NCI-H82 (cell line): ENCODE measurements at places on chromosomes 11 and 22.
A peak's percentile ranks its signal among the peaks of the same experiment; 100 is the strongest.

DNA sequence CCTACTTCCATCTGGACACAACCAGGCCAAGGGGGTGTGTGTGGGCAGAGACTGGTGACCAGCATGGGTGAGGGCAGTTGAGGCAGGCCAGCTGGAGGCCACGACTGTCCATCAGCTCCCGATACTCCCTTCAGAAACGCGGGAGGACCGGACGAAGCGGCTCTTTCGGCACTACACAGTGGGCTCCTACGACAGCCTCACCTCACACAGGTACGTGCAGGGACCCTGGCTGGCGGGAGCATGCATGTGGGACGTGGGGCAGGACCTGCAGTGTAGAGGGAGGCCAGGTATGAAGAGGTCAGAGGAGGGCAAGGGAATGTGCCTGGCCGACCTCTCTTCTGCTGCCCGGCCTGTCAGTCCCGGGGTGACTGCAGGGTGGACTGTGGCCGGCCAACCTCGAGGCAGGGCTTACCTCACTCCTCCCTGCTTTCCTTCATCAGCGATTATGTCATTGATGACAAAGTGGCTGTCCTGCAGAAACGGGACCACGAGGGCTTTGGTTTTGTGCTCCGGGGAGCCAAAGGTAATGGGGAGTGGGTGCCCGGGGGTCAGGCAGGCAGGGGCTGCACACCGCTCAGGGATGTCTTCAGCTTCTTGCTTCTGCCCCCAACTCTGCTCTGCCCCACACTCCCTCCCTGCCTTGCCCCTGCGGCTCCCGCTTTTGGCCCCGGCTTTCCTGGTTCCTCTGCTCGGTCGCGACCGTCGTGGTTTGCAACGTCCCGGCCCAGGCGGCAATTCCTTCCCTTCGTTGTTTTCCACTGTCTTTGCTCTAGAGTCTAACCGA is 31.3 kb downstream of the SHANK3 start:
- no peak for DNase-seq

GRCh38 chr22:45211435-45211834 is 29.3 kb downstream of the KIAA0930 start:
- no peak for DNase-seq

- no peak for DNase-seq
Observed at GRCh38 chr11:69919659-69920344, 100.6 kb upstream of the FGF3 start.

DNA sequence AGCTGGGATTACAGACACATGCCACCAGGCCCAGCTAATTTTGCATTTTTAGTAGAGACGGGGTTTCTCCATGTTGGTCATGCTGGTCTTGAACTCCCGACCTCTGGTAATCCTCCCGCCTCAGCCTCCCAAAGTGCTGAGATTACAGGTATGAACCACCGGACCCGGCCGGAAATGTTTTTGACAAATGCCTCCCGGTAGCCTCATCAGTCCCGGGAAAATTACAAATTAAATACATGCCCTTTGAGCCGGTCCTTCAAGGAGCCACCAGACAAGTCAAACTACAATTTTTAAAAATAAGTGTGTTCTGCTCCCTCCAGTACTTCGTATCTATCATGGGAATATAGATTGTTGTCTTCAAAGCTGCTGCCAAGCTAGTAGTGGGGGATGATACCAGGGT is 17.5 kb downstream of the WBP2NL start:
- no peak for DNase-seq

DNA sequence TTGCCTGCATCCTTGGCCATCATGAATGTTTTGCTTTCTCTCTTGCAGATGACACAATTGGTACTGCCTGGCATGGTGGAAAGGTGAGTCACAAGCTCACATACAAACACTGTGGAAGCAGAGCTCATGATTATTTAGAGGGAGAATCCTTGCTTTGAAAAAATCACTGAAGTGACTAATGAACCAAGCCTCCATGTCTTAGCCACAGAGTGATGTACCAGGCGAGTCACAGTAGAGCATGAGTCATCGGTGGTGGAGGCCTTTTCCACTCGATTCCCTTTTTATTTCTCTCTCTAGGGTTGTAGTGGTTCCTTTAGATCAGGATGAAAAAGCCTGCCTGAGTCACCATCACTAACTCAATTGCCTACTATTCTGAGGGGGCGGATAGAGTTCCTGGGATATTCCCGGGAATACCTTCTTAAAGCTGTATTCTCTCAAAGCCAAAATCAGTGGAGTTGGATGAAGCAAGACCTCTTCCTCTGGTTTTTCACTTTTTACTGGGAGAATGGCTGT is 49.6 kb upstream of the ALKBH3 start:
- DNase-seq, result no peak

- DNase-seq, result no peak
Observed at GRCh38 chr11:46603704-46604308, 10.0 kb upstream of the AMBRA1 start.

DNA sequence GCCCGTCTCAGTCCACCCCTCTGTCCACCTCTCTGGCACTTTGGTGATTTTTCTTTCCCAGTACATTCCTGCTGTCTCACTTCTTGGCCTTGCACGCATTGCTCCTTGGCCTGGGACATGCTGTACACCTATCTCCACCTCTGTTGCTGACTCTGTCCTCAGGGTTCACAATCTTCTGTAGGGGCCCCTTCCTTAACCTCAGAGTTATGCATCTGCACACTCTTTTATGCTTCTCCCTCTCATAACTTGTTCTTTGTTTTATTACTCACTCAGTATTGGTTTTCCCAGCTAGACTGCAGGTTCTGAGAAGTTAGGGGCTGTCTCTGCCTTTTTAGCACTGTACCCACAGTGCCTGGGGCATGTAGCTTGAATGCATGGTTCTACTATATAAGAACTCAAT is 139.1 kb upstream of the MTMR2 start:
- no peak for DNase-seq

GRCh38 chr11:116500026-116500946 is 272.5 kb downstream of the BUD13 start:
- peak; percentile 82 for DNase-seq

- peak; percentile 24 for DNase-seq
Observed at GRCh38 chr11:112085822-112086421, 634 bp downstream of the TIMM8B start.

DNA sequence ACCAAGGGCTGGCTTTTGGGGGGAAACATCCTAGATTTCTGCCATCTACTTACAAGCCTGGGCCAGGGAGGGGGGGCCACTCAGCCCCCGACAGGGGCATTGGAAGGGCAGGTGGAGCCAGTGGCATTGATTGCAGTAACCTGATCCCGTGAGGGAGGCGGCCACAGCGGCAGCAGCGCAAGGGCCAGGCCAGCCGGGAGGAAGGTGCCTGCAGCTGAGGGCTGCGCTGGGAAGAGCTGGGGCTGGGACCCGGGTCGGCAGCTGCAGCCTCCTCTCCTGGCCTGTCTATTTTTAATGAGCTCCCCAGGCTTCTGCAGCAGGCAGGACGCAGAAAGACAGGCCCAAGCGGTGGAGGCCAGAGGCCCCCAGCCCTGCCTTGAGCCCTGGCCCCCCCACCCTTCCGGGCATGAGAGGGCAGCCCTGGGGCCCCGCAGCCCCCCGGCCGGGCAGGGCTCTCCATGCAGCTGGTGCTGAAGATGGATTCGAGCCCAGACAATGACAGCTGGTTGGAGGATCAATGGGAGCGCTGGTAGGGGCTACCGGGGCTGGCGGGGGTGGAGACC is 10.6 kb downstream of the FREY1 start:
- peak; percentile 74 for DNase-seq

DNA sequence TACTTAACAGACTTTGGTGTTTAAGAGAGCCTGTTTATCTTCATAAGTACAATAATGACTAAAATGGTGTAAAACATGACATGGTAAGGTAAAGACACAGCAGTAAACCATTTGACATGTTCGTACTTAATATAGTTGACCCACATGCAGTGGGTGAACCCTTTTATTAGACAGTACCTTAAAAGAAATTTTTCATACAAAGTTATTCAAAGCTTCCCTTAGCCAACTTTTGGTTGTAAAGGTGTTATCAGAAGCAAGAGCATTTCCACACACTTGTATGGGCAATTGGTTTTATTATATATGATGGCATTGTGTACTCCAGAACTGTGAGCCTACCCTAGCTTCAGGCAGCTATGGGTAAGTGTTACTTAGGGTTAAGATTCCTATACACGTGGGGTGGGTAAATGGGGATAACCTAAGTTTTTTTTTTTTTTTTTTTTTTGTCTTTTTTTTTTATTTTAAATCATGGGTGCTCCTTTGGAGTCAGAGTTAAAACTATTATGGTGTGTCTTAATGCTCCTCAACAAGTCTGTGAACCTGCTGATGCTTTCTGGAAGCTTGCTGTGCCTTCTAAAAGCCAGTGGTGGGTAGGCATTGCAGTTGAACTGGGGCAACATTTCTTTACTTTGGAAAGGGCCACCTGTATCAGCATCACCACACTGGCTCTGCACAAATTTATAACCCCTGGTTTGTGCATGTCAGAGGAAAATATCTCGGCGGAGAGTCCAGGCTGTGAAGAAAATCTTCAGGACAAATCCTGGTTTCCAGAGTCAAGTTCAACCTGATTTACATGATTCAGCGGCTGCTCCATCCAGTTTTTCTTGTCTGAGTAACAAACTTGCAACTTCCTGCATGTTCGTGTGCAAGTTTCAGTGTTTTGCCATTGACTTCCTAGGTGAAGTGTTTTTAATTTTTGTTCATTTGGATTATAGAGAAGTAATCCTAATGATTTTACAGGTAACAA is 3.3 kb downstream of the PCF11 start:
- DNase-seq, result no peak

GRCh38 chr11:104028476-104029263 is 7.8 kb upstream of the DDI1 start:
- no peak for DNase-seq

DNA sequence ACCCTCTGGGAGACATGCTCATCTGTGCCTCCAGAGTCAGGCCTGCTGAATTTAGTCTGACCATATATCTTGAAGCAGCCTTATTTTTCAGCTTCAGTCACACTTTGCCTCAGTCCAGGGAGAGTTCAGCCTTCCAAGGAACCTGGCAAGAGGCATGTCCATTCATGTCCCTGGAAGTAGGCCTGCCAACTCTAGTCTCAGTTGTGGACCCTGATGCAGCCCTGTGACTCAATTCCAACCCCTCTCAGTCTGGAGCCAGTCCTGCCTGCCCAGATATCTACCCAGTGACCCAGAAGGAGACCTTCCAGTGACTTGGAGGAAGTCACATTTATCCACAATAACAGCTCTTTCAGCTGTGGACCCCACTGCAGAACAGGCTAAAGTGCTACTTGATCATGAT is 566.6 kb downstream of the TMEM135 start:
- DNase-seq, result no peak

- DNase-seq, result peak; percentile 61
Observed at GRCh38 chr11:104254347-104254746, 90.4 kb upstream of the PDGFD start.

GRCh38 chr11:34924714-34925113 is 8.3 kb downstream of the PDHX start:
- DNase-seq, result no peak

- no peak for DNase-seq
Observed at GRCh38 chr11:129935723-129936122, 40.3 kb upstream of the NFRKB start.

GRCh38 chr11:121449626-121450025 is 2.5 kb upstream of the SORL1 start:
- no peak for DNase-seq

GRCh38 chr11:79418241-79418640 is 22.6 kb downstream of the TENM4 start:
- no peak for DNase-seq

- DNase-seq, result peak; percentile 28
Observed at GRCh38 chr11:844693-845644, 2.3 kb downstream of the TSPAN4 start.

DNA sequence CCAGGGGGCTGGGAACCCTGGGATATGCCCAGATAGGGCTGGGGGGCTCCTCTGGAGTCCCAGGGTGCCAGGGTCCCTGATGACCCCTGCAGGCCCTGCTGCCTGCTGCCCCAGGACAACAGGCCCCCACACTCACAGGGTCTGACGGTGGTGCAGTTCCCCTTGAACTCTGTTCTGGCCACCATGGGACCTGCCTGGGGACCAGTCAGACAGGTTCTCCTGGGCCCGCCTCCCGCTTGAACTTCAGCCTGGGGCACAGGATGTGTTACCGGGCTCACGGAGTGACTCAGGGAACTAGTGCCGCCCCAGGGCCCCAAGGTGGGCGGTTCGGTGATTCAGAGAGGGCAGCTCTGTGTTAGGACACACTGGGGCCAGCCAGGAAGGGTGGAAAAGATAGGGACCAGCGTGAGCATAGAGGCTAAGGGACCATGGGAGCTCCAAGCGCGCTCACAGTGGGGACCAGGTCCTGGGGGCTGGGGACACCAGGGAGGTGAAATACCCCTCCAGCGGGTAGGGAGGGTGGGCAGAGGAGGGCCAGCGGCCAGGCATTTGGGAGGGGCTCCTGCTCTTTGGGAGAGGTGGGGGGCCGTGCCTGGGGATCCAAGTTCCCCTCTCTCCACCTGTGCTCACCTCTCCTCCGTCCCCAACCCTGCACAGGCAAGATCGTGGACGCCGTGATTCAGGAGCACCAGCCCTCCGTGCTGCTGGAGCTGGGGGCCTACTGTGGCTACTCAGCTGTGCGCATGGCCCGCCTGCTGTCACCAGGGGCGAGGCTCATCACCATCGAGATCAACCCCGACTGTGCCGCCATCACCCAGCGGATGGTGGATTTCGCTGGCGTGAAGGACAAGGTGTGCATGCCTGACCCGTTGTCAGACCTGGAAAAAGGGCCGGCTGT is 21.5 kb upstream of the TXNRD2 start:
- no peak for DNase-seq

DNA sequence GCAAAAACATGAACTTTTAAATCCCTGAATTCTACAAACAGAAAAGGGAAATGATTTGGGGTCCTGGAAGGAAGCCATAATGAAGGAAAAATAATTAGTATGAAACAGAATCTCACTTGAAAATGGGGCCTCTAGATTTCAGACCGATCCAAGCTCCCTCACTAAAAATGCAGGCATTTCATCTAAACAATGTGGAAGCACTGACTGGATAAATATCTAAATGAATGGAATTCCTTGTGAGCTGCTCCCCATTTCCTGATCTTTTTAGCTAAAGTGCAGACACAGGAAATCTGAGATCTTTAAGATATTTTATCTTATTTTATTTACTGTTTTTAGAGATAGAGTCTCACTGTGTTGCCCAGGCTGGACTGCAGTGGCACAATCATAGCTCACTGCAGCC is 1255.8 kb downstream of the LRRC4C start:
- DNase-seq, result no peak

GRCh38 chr11:116948391-116948790 is 111.0 kb upstream of the APOA1 start:
- no peak for DNase-seq

DNA sequence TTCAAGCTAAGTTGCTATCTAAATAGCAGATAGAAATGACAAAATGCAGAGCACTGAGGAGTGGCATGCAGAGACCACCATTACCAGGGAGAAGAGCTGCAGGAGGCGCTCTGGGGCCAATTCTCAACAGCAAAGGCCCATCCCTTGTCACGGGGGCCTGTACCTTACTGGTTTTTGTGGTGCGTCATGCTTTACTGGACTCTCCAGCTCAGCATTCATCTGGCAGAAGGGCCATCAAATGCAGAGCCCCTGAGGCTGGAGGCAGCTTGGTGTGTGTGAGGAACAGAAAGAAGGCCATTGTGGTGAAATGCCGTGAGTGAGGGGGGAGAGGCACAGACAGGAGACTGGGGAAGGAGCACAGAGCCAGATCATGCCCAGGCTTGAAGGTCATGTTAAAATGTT is 56.5 kb upstream of the NAV2 start:
- no peak for DNase-seq

GRCh38 chr22:42050641-42051180 is 19.9 kb downstream of the NAGA start:
- DNase-seq, result no peak
